ENCODE measurements at places on chromosomes 7 and 10. TPM values are rescaled to one million over a fixed set of nuclear protein-coding genes. Genes with fewer than 3 reads are reported as not detected.

EGR2 gene
- total RNA-seq, result 64.3 TPM

SLC18A2 gene
- total RNA-seq, result not detected

NANOS1 gene
- total RNA-seq, result 0.37 TPM

BMI1 gene
- total RNA-seq, result 87.5 TPM

DNA sequence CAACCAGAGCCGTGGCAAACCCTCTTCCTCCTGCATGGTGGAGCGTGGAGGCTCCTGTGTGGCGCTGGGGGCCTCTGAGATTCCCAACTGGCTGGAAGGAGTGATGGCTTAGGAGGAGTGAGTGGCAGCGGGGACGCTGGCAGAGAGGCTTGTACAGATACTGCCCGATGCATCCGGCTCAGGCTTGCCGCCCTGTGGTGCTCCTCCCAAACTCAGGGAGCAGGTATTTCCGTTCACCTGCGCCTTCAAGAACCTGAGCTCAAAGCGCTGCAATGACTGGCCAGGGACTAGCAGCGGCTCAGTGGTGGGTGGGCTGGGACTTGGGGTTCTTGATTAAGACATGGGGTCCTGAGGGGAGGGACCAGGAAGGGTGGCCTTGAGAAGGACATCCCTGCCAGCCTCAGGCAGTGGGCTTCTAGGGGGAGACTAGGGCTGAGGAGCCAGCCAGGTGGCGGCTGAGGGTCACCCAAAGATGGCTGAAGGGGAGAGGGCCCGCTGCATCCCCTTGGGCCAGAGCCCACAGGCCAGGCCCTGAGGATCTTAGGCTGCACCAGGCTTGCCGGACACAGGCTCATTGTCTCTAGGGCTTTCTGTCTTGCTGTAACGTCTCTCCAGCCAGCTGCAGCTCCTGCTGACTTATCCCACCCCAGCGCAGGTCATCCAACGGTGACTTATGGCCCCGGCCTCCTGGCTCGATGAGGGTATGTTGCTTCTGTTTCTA is 3.2 kb downstream of the ZNF775 start:
- DNase-seq, result no peak

GRCh38 chr10:110134917-110135316 is 72.5 kb upstream of the MXI1 start:
- DNase-seq, result no peak

GRCh38 chr7:6392712-6393666 is 54.8 kb downstream of the DAGLB start:
- peak; percentile 70 for DNase-seq

DNA sequence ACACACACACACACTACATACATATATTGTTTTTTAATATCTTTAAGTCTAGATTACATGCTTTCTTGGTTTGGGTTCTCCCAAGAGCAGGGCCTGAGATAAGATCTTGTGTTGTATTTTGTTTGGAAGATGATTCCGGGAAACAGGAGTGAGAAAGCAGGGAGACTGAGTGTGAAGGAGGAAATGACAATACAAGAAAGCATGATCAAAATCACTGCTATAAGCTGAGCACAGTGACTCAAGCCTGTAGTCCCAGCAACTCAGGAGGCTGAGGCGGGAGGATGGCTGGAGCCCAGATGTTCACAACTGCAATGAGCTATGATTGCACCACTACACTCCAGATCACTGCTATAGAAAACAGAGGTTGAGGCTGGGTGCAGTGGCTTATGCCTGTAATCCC is 267.6 kb downstream of the SKIDA1 start:
- no peak for DNase-seq

GRCh38 chr7:70376561-70377031 is 755.3 kb upstream of the GALNT17 start:
- DNase-seq, result no peak

All from activated T-cell treated with anti-CD3 and anti-CD28 coated beads, Interleukin-2, amount 50 U/mL, for 72 hours (primary cell).